ENCODE measurements at places on chromosomes 2 and 18.

DNA sequence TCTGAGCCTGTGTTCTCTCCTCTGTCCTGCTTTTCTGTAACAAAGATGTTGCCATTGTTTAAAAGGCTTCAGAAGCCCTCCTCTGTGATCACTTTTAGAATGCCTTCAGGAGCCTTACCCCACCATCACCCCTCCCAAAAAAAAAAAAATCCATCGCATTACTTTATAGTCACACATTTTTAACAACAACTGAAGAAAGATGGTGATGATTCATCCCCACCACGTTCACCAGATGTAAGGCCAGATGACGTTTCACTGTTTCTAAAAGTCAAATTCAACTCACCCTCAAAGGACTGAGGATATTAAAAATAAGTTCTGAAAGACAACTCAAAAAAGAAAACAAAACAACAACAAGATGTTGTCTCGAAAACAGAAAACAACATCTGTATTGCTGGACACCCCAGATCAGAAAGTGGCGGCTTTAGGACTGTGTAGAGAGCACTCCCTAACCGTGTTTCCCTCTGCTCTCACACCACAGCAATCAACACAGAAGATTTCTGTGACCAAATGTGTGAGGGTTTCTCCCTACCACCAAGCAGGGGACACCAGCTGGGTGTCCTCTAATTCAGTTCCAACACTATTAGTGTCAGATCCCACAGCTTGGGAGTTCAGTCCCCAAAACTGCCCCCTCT, 61.9 kb upstream of the CREB1 start:
- DNase-seq, result peak; percentile 27

DNA sequence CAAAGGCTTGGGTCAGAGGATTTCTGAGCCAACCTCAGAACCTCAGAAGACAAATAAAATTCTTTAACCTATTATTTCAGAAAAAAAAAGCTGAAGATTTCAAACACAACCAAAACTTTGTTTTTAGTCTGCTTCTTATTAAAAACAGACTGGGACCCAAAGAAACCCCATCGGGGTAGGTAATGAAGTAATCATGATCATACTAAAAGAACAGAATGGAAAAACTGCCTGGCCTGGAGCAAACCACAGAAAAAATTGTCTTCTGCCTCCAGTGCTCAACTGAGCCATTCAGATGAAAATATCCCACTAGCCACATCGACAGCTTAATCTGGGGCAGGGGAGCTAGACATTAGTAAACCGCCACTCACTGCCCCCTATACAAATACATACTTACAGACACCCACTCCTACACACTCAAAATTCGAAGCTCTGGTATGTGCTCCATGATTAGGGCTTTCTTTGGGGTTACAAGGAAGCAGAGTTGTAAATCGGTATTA, 76.5 kb downstream of the SDC1 start:
- DNase-seq, result no peak

DNA sequence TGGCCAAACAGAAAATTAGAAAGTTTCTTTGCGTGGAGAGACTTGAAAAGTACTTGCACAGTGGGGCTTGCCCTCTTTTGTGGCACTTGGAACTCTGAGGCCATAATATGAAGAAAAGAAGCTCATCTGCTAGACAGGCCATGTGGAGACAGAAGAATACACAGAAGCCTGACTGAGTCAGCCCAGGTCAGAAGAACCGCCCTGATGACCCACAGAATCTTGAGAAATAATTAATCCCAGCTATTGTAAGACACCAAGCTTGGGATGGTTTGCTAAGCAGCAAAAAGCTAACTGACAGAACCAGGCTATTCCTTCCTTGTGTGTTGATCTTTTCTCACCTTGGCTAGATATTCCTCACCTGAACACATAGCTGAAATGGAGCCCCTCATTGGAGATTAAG, 33.7 kb downstream of the G6PC2 start:
- no peak for DNase-seq

DNA sequence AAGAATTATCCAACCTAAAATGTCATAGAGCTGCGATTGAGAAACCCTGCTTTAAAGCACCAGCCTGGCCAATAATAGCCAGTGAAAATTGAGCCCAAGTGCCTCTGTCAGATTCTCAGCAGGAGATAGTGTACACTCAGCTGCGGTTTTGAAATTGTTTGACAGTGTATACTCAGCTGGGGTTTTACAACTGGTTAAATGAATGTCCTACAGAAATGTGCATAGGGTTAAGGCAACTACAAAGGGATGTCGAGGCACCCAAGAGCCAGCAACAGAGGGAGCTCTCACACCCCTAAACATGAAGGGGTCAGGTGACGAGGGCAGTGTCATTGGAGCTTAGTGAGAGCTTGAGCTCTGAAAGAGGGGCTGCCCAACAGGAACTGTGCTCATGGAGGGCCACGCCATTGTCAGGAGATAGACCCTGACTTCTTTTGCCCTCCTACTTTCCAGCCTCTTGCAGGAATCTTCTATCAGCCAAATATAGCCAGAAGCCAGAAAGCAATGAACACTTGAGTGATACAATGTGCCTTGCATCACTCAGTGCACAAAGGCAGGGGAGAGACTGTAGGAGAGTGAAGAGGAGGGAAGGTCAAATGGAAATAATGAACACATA, 15.1 kb downstream of the ACTG2 start:
- no peak for DNase-seq

DNA sequence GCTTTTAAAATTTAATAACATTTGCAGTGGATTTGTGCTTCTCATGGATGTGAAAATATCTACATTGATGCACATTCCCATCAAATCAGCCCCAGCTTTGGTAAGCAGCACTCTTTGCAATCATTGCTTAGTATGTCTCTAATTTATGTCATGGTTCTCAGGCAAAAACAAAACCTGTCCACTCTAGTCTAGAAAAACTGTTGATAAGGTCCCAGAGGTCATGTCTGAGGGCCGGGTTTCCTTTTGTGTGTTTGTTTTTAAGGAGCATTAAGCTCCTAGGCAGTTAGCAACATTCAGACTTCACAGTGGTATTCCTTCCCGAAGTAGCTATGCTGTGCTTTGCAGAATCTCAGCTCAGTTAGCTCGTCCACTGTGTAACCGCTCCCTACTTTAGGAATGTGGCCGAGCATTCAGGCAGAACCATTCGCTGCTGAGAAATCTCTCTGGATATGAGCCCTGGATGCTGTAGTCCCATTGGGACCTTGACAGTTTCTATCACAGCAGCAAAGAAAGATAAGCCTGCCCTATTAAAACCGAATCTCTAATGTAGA, 4.0 kb downstream of the DIPK1C start:
- DNase-seq, result no peak

DNA sequence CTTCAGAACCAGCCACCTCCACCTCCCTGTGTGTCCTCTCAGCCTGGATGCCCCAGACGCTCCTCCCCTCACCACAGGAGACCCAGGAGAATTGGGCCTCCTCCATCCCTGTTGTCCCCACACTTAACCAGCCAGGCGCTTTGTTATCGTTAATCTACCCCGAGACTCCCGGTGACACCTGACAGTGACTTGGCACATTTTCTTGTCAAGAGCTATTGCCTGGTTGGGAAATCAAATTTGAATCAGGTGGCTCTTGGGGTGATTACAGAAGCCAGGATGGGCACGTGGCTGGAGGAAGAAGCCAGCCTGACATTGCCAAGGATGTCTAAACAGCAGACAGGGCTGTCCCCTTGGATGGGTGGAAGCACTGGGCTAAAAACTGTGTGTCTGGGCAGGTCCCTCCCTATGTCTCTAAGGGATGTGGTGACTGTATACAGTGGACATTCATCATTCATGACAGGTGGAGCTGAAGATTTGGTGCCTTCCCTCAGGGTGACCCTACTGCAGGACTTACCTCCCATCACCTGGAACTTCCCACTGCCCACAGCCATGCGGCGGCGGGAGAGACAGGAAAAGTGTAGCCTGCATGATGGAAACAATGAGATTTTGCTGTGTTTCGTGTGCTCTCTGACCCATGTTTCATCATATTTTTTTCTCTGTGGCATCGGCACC, 157.2 kb upstream of the CAPN13 start:
- no peak for DNase-seq

- no peak for DNase-seq
Observed at GRCh38 chr2:177108890-177109289, 103.7 kb upstream of the HNRNPA3 start.

- no peak for DNase-seq
Observed at GRCh38 chr18:50721451-50722120, 98.2 kb downstream of the MRO start.

- DNase-seq, result no peak
Observed at GRCh38 chr2:112836695-112837117, at the start of gene IL1B. Gene IL1B (minus strand): TSS chr2:112836779. CDS start chr2:112836229, 550 bp downstream.

DNA sequence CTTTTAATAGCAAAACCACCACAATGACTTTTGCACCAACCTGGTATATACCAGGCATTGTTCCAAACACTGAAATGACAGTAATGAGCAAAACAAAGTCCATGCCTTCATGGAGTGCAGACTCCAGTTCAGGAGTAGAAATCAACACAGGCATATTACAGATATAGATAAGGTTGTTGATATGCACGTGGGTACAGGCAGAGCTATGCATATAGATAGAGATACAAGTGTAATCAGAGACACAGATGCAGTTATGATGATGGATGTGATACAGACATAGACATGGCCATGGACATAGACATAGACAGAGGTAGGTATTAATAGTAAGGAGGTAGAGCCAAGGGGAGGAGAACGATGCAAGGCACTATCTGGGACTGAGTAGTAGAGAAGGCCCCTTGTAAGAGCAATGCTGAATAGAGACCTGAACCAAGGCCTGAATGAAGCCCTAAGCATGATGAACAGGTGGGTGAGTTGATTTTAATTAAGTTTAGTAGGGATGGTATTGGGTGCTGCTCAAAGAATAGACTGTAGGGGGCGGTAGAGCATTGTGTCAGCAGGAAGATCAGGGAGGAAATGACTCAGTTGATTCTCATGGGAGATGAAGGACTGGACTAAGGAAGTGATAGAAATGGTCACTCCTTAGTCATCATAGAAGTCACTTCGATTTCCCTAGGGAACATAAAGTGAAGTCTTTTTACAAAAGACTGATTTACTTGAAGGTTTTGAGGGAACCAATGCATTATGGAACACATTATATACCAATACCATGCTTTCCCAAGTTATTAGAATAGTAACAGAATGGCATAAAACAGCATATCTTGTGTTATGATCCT, 39.4 kb downstream of the CMPK2 start:
- DNase-seq, result peak; percentile 63

DNA sequence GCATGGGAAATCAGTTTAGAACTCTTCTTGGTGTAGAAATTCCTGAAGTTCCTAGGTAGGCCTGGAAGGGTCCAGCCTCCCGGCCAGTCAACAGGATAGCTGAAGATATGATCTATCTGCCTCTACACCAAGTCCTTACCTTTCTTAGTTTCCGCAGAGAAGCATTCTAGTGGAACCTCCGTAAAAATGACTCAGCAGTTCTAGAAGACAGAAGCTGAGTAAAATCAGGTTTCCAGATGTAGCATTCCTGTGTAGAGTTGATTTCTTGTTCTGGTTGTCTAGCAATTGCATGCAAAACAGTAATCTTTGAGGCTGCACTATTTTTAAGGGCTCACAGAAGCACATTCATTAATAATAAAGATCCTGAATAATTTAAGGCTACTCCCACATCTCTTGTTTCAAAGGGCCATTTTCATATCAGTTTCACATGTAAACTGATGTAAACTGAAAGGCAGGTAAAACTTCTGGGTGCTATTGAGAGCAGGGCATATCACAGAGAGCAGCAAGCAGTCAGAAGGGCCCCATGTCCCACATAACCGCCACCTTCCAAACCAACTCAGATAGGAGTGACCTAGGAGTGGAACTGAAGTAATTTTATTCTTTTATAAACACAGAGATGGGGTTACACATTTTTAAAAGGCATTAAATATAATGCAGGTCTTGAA, 3.2 kb upstream of the DYTN start:
- no peak for DNase-seq

GRCh38 chr18:73758446-73758845, 389.2 kb downstream of the FBXO15 start:
- no peak for DNase-seq

- no peak for DNase-seq
Observed at GRCh38 chr2:56347881-56348280, 164.1 kb downstream of the CCDC85A start.

GRCh38 chr2:34308140-34308539, 709.0 kb upstream of the FAM98A start:
- no peak for DNase-seq

- DNase-seq, result no peak
Observed at GRCh38 chr18:79697178-79697577, 17.6 kb downstream of the CTDP1 start.

DNA sequence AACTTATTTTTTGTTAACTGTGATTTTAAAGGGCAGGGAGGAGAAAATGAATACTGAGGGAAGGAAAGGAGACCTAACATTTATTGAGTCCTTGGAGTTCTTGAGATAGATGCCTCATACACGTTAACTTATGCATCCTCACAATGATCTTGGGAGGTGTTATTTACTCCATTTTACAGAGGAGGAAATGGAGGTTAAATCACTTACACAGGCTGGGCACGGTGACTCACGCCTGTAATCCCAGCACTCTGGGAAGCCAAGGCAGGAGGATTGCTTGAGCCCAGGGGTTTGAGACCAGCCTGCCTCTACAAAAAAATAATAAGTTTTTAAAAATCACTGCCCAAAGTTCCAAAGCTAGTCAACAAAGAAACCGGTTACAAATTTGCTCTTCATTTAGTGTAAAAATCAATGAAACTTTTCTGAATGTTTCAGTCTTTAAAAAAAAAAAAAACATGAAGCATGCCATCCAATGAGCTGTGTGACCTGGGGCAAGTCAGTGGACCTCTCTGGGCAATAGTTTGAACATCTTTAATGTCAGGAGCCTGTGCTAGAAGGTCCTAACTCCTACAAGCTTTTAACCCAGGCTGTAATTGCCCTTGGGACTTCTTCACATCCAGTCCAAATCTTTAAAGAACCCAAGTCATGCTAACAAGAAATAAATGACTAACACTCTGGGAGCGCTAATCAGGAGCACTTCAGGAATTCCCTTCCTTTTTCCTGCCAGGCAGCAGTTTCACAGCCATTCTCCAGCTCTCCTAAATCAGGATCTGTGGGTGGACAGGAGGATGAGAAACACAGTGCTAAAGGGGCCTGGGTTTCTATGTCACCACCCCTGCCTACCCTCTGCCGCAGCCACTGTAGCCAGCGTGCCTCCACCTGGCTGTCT, 176.4 kb downstream of the TMEM247 start:
- DNase-seq, result no peak

Measured in foreskin melanocyte (primary cell).